ENCODE measurements at places on chromosomes 12 and 14. TPM values are rescaled to one million over a fixed set of nuclear protein-coding genes. Genes with fewer than 3 reads are reported as not detected.
A peak's percentile ranks its signal among the peaks of the same experiment; 100 is the strongest.

TPH2 gene
- polyA plus RNA-seq = not detected

ZDHHC22 gene
- polyA plus RNA-seq = not detected

SLC5A8 gene
- polyA plus RNA-seq = 0.08 TPM

BDKRB1 gene
- 0.63 TPM for polyA plus RNA-seq

SERPINA12 gene
- not detected for polyA plus RNA-seq

CD69 gene
- polyA plus RNA-seq = 2.1 TPM

- H3K4me3 ChIP-seq = no peak overlapping the region
- no peaks in the 10 kb centered on the region for H3K36me3 ChIP-seq
- H3K27ac ChIP-seq = peak overlapping the region; percentile 40
- peaks cover 3% of the 10 kb centered on the region for H3K4me1 ChIP-seq
Observed at GRCh38 chr12:1758887-1759286, 61.5 kb upstream of the LRTM2 start.

GRCh38 chr12:80590085-80590484 is 117.3 kb upstream of the MYF6 start:
- H3K36me3 ChIP-seq = no peaks in the 10 kb centered on the region
- H3K4me3 ChIP-seq = no peak overlapping the region
- H3K27me3 ChIP-seq = no peaks in the 10 kb centered on the region

GRCh38 chr14:95547272-95547625 is 12.4 kb downstream of the GLRX5 start:
- H3K27me3 ChIP-seq = no peaks in the 10 kb centered on the region
- H3K4me3 ChIP-seq = no peak overlapping the region
- no peak overlapping the region for H3K27ac ChIP-seq
- no peaks in the 10 kb centered on the region for H3K36me3 ChIP-seq
- peaks cover 15% of the 10 kb centered on the region for H3K4me1 ChIP-seq

- H3K27me3 ChIP-seq = no peaks in the 10 kb centered on the region
- H3K27ac ChIP-seq = no peak overlapping the region
- no peaks in the 10 kb centered on the region for H3K4me1 ChIP-seq
- H3K4me3 ChIP-seq = no peak overlapping the region
Observed at GRCh38 chr12:26636710-26637328, 196.2 kb downstream of the ITPR2 start.
